Occipital lobe (tissue), 3 donors: ENCODE measurements at places on chromosomes 4 and X.

GRCh38 chr4:127120441-127121090 lies 512.2 kb upstream of the INTU start:
- DNase-seq, result no peak

DNA sequence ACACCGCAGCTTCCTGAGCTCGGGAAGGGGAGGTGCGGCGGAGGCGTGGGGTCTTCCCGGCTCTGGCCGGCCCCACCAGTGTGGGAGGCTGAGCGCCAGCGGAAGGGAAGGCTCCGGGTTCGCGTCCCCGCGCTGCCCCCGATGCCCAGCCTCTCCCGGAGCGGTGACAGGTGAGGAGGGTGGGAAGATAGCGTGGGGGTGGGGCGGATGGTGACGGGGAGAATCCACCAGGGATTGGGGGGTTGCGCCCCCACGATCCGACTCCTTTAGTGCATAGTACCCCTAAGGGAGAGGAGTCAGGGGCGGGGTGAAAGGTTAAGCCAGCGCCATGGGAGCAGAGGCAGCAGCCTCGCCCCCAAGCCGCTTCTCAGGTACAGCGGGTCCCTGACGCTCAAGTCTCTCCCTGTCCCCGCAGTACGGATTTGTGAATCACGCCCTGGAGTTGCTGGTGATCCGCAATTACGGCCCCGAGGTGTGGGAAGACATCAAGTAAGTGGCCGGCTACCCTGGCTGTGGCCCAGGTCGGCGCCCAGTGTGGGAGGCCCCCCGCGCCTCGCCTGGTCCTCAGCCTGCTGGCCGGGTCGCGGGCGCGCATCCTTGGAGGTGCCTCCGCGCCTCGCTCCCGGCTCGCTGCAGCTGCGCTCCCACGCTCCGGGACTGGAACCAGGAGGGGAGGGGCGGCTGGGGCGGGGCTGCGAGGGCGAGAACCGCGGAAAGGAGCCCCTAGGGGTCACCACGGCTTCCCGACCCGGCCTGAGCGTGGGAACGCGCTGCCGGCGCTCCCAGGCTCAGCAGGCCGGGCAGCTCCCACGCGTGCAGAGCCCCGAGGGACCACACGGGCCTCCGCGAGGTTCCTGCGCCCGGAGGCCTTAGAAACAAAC lies 791 bp downstream of the GUCY1B1 start:
- peak; percentile 42 for DNase-seq

GRCh38 chr4:117560329-117560728 lies 474.0 kb upstream of the NDST3 start:
- DNase-seq, result no peak

GRCh38 chrX:68693481-68694434 lies 46.3 kb downstream of the STARD8 start:
- peak; percentile 34 for DNase-seq

DNA sequence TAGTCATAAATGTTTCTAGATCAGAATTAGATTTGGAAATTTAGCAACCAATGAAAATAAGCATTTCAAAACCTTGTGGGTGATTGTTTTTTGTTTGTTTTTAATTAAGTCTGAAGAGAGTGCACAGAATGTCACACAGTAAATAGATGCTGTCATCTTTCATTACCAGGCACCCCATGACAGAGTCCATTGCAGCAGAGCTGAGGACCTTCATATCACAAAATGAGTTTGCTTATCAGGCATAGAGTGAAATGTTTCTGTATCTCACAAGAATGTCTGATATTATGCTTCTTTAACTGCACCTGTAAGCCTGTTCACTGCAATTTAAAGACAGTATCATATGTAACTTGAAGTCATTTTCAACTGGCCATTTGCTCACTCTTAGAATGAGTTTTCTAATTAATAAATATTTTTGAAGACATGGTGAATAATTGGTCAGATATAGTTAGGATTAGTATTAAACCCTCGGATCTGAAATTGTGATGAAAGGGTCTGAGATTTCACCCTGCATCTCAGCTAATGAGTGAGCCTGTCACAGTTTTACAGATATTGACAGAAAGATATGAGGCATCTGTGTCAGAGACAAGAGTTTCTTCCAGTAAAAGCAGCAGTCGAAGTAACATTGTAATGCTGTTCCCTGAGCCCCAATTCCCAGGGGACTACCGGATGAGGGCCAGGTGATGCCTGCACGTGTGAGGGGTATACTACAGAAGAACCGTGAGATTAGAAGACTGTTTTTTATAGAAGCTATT lies 416.4 kb downstream of the CCSER1 start:
- no peak for DNase-seq

DNA sequence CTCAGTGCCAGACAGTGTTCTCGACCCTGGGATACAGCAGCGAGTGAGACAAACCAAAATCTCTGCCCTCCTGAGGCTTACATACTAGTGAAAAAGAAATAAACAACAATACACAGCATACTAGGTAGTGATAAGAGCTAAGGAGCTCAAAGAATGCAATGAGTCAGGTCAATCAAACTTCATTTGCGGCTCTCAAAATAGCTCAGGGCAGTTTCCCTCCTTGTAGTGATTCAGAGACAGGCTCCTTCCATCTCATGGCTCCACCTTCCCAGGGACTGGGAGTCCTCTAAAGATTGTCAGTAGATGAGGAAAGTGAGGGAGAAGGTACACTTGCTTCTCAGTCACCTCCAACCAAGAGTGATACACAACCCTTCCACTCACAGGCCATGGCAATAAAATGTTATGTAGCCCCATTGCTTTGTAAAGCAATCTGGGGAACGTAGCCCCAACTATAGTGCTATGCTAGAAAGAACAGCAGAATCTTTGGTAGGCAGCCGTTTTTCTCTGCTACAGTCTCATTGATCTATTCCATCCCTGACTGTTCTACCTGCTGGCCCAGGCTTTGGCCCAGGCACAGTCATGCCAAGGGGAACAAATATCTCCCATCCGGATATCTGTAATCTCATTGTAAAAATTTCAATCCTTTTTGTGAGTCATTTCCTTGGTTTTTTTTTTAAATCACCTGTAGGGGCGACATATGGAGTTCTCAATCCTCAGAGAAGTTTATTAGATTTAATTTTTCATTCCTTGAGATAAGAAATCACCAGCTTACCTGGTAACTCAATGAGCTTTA lies 183.1 kb upstream of the S100G start:
- DNase-seq, result no peak

- DNase-seq, result no peak
These were observed 36.4 kb downstream of the ASB9 start for GRCh38 chrX:15233416-15234015.

GRCh38 chr4:178899084-178899483 lies 1456.8 kb upstream of the AGA start:
- DNase-seq, result no peak

DNA sequence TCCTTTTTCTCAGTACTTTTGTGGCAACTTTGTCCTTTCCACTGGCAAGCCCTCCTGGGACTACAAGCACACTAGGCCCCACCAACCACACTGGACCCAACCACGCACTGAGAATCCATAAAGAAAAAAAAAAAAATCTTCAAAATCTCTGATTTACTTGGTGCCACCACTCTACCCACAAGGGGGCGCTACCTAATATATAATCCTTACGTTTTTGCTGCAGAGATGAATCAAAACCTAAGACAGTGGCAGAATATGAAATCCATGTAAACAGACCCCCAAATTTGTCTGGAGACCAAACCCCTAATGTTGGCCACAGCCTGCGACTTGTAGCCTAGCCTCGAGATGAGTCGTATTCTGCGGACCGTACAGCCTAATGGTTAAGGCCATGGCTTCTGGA lies 63.5 kb upstream of the ARHGAP36 start:
- DNase-seq, result no peak
